ENCODE measurements at places on chromosomes 2 and 18.

GRCh38 chr2:197516393-197516761 lies 511 bp downstream of the MOB4 start:
- DNase-seq, result no peak

GRCh38 chr2:190328573-190329147 lies 9.0 kb upstream of the HIBCH start:
- DNase-seq, result no peak

DNA sequence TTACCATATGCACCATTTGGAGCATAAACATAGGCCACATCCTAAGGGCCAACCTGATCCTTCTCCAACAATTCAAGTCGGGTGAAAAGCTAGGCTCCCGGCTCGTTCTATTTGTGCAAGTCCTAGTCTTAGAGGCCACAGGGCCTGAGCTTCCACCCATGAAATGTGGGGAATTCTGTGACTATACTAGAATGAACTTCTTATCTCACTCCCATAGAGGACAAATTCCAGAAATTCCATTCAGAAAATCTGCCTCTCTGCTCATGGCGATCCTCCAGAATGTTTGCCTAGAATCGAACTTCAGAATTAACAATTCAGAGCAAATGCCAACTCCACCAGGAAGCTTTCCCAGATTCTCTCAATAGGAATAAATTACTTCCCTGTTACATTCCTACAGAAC lies 187.9 kb downstream of the BCL11A start:
- no peak for DNase-seq

DNA sequence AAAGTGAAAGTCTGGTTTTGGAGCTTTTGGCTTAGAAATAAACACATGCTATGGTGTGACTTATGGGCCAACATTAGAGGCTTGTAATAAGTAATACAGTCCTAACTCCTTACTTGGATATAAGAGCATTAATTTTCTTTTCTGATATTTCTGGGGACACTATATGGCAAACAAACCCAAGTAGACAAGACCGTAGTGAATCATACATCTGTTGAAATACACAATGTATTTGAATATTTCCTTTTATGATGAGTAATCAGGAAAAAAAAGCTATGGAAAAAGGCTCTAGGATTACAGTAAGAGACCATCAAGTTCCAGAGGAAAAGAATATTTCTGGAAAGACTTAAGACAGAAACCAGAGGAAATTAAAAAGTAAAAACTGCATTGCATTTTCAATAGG lies 146.0 kb upstream of the CYP26B1 start:
- no peak for DNase-seq

- no peak for DNase-seq
Observed at GRCh38 chr2:17079262-17079661, 413.6 kb upstream of the CYRIA start.

DNA sequence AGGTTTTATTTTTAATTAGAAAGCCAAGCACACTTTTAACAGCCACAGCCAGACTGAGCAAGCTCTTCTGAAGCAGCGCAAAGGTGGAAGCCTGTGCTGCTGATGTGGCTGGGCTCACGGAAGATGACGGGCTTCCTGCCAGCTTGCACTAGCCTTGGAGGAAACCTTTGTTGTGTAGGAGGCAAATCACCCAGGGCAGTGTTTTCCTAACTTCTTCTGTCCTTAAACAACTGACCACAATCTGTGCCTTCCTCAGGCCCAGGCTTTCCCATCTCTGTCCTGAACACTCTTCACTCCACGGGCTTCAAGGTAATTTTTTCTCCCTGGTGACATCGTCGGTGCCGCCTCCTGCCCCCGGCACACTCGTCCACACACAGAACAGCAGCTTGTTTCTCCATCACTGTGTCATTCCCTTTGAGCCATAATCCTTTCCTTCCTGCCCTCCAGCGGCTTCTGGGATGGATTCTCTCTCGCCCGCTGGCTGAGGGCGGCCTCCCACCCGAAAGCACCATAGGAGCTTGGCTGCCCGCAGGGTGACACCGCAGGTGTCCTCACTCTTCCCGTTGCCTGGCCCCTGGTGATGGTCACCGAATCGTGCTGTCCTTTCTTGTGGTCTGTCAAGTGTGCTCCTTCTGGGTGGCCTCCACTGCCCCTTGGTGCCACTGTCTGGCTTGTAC lies 31.1 kb upstream of the INHBB start:
- DNase-seq, result no peak

- no peak for DNase-seq
Observed at GRCh38 chr2:129056309-129056958, 737.8 kb upstream of the HS6ST1 start.

DNA sequence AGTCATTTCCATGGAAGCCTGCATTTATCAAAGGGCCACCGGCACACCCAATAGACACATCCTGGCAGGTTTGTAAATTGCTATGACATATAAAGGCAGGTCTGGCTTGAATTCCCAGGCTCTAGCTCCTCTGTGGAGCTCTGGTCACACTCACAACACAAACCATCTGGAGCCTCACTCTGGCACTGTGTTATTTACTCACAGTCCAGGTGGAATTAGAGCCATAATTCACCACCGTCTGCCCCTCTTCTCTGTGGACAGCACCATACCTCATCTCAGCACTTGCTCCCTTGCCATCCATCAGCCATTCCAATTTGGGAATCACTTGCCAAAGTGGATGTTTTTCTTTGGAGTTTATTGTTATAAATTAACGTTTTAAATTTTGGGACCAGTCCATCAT lies 84.3 kb upstream of the OSR1 start:
- no peak for DNase-seq

Measured in GM04503 (cell line).